ENCODE measurements at places on chromosomes 3 and 15.
A peak's percentile ranks its signal among the peaks of the same experiment; 100 is the strongest.

DNA sequence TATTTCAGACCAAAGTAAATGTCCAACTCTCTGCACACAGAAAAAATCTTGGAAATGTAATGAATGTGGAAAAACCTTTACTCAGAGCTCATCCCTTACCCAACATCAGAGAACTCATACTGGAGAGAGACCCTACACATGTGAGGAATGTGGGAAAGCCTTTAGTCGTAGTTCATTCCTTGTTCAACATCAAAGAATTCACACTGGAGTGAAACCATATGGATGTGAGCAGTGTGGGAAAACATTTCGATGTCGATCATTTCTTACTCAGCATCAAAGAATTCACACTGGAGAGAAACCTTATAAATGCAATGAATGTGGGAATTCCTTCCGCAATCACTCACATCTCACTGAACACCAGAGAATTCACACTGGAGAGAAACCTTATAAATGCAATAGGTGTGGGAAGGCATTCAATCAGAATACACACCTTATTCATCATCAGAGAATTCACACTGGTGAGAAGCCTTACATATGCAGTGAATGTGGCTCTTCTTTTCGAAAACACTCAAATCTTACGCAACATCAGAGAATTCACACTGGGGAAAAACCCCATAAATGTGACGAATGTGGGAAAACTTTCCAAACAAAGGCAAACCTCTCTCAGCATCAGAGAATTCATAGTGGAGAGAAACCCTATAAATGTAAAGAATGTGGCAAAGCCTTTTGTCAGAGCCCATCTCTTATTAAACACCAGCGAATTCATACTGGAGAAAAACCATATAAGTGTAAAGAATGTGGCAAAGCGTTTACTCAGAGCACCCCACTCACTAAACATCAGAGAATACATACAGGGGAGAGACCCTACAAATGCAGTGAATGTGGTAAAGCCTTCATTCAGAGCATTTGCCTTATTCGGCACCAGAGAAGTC is 8.0 kb upstream of the ZNF501 start:
- no peak for DNase-seq

DNA sequence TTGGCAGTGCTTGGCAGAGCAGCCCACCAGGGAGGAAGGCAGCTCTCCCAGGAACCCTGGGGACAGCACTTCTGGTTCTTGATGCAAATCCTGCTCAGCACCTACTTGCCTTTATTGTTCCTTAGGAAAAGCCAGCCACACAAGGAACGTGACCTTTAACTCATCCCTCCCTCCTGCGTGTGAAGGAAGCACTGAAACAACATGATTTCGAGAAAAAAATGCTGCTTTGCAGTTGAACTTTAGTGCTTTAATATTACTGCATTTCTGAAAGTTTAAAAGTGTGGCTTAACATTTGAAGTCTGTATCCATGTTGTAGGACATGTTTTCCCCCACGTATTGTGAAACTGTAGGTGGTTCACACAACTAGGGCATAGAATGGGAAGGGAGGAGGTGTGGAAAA is 50.4 kb upstream of the CTNNB1 start:
- no peak for DNase-seq

DNA sequence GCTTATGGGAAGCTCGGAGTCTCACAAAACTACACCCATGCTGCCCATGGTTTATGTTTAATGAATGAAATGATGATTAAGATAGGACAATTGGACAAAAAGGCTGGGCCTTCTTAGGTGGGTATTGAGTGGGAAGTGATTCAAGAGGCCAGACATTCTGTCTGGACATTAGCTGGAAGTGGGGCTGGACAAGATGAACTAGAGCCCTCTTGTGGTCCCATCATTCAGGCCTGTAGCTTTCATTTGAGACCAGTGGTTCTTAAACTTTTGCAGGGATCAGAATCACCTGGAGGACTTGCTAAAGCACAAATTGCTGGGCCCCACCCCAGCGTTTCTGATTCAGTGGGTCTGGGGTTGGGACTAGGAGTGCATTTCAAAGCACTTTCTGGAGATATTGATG is 290.4 kb upstream of the CTDSPL start:
- no peak for DNase-seq

DNA sequence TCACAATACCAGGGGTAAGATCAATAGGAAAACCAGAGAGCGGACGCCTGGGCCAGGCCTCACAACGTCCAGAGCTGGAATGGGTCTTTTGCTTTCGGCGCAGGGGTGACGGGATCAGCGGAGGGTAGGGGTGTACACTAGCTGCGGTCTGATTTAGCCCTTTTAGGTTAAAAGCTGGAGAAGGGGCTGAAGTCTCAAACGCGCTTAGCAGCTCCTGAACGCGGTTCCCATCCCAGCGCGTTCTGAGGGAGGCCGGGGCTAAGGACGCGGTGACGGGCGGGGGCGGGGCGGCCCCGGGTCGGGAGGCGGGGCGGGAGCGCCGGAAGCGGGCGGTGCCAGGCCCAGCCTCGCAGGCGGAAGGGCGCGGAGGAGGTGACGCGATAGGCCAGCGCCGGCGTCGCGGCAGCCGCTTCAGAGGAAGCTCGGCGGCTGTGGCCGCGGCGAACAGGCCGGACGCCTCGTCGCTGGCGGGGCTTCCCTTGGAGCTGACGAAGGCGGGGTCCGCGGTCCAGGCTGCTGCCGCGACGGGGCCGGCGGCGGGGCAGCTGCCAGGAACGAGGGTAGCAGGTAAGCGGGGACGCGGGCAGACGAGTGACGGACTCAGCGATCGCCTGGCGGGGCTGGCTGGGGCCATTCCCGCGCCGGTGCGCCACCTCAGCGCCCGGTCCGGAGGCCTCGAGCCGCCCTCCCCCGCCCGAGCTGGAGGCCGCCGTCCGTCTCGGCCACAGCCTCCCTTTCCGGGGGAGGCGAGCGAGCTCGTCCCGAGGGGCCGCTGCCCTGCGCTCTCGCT is at the start of gene SENP5:
Gene SENP5 (plus strand): TSS at position 414 of the 790 bp plus-strand sequence. CDS start 17,262 bp downstream, outside the sequence.
- peak; percentile 83 for DNase-seq

DNA sequence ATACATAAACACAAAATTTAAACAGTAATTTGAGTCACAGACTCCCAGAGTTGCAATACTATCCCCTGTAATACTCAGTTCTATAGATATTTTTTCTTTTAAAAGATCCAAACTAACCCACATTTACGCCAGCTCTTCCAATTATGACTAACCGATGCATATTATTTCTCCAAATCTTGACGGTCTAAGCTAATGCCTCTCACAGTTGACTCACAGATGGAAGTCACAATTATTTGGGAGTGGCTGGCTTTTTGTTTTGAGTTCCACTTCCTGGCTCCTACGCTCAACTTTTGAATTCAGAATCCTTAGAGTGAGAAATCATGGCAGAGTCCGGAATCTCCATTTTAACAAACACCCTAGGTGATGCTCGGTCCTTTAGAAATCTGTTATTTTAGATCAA is 749.9 kb downstream of the FHIT start:
- no peak for DNase-seq

DNA sequence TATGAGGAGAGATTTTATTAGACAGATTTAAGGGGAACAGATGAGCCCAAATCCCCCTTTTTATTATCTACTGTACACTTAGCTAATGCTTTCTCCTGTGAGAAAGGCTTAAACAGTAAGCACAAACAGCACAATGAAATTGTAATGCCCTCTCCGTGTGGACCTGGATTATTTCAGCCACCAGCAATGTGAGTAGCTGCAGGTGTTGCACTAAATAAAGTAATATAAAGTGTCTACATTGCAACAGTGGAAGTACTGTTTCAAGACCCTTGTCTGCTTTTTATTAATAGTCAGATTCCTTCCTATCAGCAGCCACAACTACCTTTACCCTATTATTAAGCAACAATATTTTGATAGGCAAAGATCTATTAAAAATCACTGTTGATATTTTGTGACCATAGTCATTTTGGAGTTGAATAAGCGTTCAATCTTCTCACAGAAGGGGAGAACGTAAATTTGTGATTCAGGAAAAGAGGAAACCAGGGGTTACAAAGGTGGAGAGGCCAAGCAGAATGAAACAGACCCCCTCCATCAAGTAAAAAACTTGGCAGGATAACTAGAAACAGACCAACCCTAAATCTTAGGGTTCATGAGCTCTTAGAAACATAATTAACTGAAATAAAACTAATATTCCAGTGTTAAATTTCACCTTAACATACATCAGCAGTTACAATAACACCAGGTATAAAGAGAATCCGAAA is 422.6 kb downstream of the MECOM start:
- DNase-seq, result no peak

DNA sequence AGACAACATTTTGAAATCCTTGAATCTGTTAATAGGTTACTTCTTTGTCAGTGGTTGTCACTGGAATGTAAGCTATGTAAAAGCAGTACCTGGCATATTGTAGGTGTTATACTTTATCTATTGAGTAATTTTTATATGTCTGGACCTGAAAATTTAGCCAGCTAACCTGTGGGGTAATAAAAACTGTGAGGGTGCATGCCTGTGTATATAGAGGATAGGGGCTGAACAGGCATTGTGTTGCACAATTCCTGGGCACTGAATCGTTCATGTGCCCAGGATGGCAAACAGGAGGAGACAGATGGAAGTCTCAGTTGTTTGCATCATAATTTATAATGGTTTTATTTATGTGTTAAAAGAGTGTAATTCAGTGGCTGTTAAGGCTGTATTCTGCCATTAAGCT is 67.1 kb downstream of the ARMC8 start:
- no peak for DNase-seq

- DNase-seq, result no peak
Observed at GRCh38 chr3:152419748-152420147, 151.0 kb downstream of the MBNL1 start.

- DNase-seq, result no peak
Observed at GRCh38 chr3:135304378-135304777, 509.3 kb downstream of the EPHB1 start.

DNA sequence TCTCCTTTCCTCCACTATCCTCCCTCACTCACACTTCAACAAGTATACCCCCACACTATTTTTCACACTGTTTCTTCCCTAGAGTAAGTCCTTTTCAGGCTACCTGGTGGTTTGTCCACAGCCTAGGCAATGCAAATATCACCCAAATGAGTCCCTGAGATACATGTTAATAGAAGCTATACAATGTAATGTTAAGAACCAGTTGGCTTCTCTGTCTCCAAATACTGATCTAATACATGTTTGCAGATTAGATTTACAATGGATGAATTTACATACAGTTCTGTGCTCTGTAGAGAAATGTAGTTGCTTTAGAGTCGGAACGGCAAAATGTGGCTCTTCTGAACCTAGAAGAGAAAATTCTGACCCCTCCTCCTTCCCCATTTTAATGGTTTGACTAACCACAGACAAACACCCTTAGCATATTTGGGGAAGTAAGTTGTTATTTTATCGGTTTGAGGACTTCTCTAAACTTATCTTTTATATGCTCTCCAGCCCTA is 63.6 kb upstream of the MBNL1 start:
- DNase-seq, result no peak

- DNase-seq, result no peak
Observed at GRCh38 chr15:85825719-85826118, 31.0 kb upstream of the KLHL25 start.

DNA sequence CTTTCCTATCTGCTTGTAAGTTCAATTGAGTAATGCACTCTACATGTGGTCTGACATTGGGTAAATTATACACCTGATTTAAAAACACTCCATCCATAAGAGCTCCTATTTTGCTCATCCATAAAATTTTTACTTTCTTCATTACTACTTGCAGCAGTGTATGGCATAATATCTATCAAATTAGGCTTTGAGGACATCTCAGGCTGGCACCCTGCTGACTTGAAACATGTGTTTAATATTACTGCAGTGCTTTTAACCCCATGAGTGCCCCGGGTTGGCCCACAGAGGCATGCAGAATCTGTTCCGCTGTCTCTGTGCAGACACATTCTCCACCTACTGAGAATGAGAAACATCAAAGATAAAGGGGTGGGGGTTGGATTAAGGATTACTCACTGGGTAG is 249.9 kb upstream of the DNAJC19 start:
- no peak for DNase-seq

- DNase-seq, result no peak
Observed at GRCh38 chr15:90820481-90820880, 47.9 kb upstream of the FURIN start.

- peak; percentile 22 for DNase-seq
Observed at GRCh38 chr3:194137008-194137505, 1.1 kb downstream of the HES1 start.

DNA sequence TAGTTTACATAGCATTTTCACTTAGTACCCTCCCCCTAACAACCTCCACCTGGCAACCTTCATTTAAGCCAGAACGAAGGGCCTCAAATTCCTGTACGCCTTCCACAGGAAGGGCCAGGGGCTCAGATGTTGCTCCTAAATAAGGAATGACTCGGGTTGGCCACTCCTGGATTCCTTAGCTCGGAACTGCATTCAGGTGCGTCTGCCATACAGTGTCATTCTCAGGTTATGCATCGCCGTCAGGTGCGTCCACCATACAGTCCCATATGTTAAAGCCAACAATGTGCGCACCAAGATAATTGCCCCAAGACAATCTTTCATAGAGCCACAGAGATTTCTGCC is 53.5 kb upstream of the USP3 start:
- DNase-seq, result no peak

DNA sequence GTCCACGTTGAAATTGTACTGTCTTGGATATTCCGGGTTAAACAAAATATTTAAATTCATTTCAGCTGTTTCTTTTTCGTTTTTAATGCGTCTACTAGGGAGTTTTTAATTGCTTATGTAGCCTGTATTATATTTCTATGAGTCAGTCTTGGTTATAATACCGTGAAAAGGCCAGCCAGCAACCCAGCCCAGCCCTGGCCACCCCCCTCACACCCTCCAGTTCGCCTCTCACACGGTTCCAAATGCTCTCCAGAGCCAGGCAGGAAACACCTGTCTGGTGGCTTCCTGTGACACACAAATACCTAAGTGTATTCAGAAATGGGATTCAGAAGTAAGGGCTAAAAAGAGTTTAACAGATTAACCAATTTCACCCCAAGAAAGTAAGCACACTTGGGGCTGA is 4.4 kb downstream of the SH3BP5 start:
- peak; percentile 9 for DNase-seq

- no peak for DNase-seq
Observed at GRCh38 chr3:170081079-170081741, 43.4 kb downstream of the GPR160 start.

- no peak for DNase-seq
Observed at GRCh38 chr3:182484682-182485081, 308.6 kb upstream of the ATP11B start.

Data from effector CD4-positive, alpha-beta T cell (primary cell).